ENCODE measurements at places on chromosomes 7 and 10.

DNA sequence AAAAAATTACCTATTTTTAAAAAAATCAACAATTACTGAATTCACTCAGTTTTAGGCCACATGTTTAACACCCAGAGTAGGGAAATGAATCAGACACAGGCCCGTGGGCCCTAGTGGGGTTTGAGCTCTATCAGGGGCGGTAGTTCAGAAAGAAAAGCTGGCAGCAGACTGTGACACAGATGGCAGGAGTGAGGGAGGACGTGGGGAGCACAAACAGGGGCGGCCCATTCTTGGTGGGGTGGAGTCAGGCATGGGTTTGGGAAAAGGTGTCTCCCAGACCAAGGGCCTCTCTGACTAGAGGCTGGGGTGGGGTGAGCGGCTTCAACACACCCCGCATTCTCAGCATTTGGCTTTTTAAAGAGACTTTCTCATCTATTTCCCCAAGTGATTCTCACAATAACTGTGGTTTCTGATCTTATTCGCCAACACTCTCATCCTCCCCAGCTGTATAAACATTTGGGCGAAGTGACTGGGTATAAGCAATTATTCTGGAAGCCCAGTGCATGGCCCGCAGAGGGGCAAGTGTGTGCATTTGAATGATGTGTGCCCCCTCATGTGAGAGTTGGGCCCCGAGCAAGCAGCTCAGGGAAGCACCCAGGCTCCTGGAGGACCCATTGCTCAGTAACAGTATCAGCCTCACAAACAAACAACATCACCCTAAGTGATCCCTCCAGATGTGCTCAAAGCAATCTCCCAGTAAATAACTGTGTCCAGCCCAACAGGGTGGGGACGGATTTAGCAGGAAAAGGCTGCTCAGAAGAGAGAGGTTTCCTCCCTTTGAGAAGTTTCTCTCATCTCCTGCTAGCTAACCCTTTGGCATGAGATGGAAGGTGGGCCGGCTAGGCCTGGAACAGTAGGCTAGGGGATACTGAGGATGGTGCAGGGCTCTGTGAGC lies 437.6 kb upstream of the ZMIZ1 start:
- no peak for DNase-seq

- DNase-seq, result no peak
Measured at GRCh38 chr10:35398908-35399307, 62.6 kb downstream of the CCNY start.

- no peak for DNase-seq
Measured at GRCh38 chr10:9437131-9437530, 1382.6 kb downstream of the GATA3 start.

DNA sequence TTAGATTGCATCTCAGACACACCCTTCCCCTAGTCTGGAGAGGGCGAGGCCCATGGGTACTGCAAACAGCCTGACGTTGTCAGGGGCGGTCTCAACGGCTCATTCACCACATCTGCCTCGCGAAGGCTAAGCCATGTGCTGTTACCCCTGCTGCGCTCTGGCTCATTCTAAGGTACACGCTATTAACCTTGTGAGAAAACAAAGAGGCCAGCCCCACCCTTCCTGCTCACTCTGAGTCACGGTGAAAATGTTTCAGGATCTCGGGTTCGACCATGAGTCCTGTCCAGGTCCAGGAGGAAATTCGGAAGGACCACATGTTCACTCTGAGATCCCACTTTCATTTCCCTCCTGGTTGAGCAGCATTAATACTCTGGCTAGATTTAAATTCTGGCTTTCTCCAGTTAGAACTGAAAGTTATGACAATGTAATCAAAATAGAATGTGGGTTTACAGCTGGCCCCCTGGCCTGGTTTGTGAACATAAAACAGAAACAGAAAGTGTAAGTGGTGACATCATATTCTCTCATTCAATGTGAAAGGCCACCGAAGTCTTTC lies 55.2 kb downstream of the EGFR start:
- DNase-seq, result no peak

DNA sequence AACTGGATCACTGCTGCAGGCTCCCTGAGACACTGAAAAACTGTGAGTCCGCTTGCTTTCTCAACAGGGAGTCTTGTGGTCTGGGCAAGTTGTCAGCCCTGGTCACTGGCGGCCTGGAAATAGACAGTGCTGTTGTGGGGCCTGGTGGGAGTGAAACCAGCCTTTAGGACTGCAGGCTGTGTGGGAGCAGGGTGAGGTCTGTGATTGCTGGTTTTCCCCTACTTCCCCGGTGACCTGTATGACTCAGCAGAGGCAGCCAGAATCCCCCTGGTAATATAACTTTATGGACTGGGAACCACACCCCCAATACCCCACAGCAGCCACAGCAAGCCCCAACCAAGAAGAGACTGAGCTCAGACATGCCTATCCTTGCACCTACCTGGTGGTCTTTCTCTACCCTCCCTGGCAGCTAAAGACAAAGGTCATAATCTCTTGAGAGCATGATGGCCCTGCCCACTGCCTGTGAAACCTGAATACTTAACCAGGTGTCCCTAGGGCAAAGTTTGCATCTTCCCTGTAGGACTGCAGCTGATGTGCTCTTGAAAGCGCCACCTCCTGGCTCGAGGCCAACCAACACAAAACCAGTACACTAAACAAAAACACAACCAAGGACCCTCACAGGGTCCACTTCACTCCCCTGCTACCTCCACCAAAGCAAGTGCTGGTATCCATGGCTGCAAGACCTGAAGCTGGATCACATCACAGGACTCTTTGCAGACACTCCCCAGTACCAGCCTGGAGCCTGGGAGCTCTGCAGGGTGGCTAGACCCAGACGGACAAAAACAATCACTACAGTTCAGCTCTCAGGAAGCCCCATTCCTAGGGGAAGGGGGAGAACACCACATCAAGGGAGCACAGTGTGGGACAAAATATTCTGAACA lies 7.2 kb upstream of the ADAM22 start:
- peak; percentile 96 for DNase-seq

DNA sequence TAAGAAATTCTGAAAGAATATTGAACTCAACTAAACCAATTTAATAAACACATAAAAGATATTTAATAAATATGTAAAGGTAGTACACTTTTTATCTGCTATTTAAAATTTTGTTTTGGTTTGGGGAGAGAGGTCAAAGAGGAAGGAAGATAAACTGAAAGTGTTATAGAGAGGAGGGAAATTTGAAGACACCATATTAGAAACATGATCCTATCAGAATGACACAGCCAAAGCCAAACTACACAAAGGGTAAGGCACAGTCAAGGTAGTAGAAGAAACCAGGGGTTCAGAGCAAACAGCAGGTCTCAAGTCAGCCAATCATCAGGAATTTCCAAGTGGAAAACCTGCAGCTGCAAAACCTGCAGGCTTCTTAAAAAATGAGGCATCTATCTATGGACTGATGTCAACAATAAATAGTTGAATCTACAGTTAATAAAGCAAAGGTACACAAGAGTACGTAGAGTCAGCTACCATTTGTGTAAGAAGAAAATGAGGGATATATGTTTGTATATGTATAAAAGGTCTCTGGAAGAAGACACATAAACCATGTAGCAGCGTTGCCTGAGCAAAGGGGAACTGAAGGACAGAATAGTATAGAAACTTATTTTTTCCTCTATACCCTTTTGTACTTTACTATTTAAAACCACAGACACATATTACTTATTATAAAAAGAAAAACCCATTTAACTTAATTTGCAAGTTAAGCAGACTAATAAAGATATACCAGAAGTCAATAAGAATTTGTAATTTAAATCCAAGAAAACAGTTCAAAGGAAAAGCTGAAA lies 10.0 kb downstream of the ZNF800 start:
- no peak for DNase-seq

GRCh38 chr7:87600130-87601124 lies at the start of gene ABCB1:
Gene ABCB1 (minus strand): TSS chr7:87600884. CDS start chr7:87600184, 700 bp downstream.
- no peak for DNase-seq

DNA sequence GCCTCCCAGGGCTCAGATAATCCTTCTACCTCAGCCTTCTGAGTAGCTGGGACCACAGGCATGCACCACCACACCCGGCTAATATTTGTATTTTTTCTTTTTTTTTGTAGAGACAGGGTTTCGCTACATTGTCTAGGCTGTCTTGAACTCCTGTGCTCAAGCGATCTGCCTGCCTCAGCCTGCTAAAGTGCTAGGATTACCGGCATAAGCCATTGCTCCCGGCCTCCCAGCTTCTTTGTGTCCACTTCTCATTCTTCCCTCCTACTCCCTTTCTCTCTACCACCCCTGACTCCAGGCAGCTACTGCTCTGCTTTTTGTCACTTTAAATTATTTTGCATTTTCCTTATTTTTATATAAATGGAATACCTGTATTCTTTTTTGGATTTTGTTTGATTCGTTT lies 83.4 kb downstream of the PALS2 start:
- no peak for DNase-seq

DNA sequence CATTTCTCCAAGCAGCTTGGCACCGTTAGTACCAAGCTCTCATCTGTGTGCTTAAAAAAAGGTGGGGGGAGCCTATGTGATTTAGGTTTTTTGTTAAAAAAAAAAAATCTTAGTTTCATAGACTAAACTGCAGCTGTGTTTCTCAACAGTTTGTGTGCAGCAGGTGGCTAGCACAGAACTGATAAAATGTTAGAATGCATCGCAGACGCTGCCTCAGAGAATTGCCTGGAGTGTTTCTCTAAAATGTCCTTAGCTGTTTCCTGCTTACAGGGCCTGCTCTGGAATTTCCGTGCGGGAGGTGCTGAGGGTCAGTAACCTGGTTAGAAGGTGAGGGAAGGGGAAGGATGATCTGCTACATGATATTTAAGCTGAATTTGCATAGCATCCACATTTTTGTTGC lies 268.9 kb downstream of the PLXDC2 start:
- DNase-seq, result no peak

DNA sequence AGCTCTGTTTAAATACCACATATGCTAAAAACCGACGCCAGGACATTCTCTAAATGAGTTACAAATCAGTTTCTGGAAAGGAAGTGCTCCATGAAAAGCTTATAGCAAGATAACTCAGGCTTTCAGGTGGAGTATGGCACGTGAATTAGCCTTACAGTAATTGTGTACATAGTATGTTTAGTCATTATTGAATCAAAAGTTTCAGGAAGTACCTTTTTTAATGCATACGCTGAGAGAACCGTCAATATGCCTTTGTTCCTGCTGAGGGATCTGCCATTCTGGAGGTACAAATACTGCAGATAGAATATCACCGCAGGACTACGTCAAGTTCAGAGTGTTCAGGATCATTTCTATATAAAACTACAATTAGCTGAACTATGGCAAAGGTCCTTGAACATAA lies 45.7 kb downstream of the ANKMY2 start:
- DNase-seq, result no peak

- DNase-seq, result no peak
Measured at GRCh38 chr7:91749418-91749817, 131.1 kb downstream of the MTERF1 start.

DNA sequence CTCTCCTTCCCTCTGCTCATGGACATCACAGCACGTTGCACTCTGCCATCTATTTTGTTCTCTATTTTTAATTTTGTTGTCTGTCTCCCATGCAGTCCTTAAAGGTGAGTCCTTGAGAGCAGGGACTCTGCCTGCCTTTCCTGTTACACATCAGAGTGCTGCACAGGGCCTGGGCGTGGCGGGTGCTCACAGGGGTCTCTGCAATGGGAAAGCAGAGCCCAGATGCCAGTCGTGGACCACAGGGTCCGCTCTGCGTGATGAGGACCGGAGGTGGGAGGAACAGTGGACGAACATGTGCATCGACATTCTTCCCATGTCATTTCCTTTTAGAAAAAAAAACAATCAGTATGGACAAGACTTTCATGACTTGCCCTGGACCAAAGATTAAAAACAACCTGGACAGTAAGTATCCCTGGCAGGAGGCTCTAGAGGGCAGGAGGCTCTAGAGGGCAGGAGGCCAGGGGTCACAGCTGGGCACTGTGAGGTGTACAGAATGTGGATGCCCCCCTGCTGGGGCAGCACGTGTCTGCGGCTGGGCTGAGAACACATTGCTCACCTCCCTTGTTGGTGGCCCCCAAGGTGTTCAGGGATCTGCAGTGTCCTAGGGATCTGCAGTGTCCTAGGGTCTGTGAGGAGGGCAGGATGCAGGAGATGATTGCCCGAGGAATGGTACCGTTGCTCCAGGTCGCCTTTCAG lies 29.6 kb upstream of the ZNF488 start:
- DNase-seq, result no peak

DNA sequence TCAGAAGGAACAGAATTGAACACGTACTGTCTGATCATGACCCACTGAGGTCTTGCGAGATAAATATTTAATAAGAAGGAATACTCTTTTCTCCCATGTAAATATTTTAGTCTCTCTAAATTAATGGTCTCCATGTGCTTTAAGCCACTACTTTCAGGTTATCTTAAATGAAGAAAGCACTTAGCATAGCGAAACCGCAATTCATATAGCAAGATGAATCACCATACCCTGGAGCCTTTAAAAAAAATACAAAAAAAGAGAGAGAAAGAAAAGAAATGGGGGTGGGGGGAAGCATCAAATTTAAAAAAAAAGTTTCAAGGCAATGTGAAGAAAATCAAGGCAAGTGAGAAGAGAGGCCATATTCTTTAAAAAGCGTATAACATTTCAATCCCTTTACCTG lies 82.5 kb downstream of the CTTNBP2 start:
- DNase-seq, result no peak

DNA sequence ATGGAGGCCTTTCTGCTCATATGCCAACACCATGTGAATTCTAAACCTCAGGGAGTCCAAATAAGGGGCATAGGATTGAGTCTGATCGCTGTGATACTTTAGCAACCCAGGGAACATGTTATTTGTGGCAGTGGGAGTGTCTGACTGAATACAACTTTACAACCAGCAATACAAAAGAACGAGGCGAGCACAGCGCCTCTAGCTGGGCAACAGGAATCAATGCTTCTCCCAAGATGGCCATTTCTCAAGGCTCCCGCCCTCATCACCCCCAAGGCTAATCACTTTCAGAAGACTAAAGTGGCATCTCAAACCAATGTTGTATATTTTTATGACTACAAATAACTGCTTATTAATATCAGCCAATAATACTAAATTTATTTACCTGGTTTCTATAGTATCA lies 28.1 kb downstream of the YWHAG start:
- peak; percentile 42 for DNase-seq

DNA sequence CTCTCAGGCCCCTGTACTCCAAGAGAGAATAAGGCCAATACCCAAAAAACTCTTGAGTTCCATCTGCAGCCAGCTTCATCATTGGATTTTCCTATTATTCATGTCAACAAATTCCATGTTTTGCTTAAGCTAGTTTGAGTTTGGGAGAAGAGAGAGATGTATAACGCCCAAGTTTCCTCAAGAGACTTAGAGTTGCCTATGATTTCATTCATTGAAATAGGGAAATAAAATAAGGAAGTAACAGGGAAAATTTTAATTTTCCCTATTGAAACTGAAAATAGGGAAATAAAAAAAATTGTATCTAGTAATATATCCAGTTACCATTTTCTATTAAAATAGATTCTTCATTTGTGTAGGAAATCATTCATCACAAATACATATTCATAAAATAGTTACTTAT lies 66.5 kb upstream of the SVIL start:
- DNase-seq, result no peak

All from NB4 (cell line).